ENCODE measurements at places on chromosomes 4 and X.

GRCh38 chr4:122453384-122453995 is 3.0 kb downstream of the IL2 start:
- DNase-seq: no peak

GRCh38 chr4:123488916-123489315 is 92.3 kb downstream of the SPRY1 start:
- no peak for DNase-seq

DNA sequence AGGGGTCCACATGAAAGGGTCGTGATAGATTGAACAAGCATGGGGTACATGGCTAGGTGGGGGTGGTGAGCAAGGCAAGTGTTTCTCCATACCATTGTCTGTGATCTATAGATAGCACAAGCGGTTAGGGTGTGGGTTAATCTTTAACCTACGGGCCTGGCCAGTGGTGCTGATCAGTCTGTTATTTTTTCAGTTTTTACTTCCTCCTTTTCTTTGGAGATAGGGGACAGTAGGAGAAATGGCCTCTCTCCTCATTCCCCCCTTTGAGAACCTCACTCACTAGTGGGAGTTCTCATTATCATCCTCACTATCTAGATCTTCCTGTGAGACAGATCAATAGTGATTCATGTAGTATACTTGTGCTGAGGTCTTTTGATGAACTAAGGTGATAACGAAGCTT is 16.2 kb upstream of the GPKOW start:
- no peak for DNase-seq

GRCh38 chr4:156771171-156771837 is 200.3 kb downstream of the PDGFC start:
- DNase-seq: no peak

DNA sequence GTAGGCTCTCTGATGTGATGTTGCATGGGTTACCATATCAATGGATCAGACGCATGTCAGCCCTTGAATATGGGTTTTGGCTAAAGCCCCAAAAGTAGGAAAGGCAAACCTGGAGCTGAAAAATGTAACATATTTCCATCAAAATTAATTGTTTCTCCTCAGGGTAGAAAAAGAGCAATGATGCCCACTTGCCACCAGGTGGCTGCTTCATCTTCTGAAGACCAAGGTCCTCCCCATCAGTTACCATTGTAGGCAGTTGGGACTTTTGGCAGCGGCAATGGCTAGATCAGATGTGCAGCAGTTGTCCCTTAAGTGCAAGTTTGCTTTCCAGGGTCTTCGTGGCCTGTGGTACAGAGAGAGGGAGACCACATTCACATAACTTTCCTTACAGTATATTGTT is 118.2 kb downstream of the NAF1 start:
- DNase-seq: no peak

GRCh38 chr4:173415885-173416653 is 17.2 kb upstream of the SCRG1 start:
- DNase-seq: peak; percentile 88

DNA sequence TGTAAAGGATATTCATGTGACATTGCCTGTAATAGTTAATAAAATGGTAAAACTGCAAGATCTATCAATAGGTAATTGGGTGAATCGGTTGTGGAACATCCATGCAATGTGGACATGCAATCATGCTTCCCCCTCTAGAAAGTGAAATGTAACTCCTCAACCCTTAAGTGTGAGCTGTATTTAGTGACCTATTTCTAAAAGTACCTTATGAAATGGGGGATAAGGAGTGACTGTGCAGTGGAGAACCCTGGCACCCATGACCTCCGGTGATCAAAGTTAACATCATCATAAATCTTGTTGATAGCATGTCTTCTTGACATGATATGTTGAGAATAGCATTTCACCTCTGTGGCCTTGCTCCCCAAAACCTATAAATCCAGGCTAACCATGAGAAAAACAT is 53.6 kb upstream of the PPARGC1A start:
- no peak for DNase-seq

- DNase-seq: no peak
Observed at GRCh38 chrX:70255452-70255851, 4.6 kb downstream of the P2RY4 start.

DNA sequence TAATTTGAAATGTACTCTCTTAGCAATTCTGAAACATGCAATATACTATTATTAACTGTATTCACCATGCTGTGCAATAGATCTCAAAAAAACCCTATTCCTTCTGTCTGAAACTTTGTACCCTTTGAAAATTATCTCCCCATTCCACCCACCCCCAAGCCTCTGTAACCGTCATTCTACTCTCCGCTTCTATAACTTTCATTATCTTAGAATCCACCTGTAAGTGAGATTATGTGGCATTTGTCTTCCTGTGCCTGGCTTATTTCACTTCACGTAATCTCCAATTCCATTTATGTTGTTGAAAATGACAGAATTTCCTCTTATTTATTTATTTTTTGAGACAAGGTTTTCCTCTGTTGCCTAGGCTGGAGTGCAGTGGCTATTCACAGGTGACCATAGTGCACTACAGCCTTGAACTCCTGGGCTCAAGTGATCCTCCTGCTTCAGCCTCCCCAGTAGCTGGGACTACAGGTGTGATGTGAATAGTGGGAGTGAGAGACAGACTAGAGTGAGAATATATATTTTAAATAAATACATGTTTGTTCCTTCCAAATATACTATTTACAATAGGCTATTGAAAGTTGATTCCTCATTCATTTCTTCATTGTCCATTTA is 30.5 kb downstream of the VSIG4 start:
- no peak for DNase-seq

DNA sequence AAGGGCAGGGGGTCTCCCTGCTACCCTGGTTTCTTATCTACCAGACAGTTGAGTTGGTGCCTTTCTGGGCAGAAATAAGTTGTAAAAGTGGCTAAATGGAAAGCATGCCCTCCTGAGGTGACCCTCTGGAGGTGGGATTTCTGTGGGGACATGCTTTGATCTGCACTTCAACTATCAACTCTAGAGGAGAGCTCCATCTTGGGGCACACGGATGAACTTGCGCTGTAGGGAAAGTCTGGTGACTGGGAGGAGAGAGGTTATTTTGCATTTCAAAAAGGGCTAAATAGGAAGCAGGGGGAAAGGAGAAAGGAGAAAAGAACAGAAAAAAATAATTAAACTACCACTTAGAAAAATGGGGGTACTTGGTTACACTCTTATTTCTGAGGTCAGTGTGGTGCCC is 12.7 kb upstream of the RHOXF2B start:
- DNase-seq: no peak

- no peak for DNase-seq
Observed at GRCh38 chr4:104901961-104902605, 244.6 kb upstream of the TET2 start.

DNA sequence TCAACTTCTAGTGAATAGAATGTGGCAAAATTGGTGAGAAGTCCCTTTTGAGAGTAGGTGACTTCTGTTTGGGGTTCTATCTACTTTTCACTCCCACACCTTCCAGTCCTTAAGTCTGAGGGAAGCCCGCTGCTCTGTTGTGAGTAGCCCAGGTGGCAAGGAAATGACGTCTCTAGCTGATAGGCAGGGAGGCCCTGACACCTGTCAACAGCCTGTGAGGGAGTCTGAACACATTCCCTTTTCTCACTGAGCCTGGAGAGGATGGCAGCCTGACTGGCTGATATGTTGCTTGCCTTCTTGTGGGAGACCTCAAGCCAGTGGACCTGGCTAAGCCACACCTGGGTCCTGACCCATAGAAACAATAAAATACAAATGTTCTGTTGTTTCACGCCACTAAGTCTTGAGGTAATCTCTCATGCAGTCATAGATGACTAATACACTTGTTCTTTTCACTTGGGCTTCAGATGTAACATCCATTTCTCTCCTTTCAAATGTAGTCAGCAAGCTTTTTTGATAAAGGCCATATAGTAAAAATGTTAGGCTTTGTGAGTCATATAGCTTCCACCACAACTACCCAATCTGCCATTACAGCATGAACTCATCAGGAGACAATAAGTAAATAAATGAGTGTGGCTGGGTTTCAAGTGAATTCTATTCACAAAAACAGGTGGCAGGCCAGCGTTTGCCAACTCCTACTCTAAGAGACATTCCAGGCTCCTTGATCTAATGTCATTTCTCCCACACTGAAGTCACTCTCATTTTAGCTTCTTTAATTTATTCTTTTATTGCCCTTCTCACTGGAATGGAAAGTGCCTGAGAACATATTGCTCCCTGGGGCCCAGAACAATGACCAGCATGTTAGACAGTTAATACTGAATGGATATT is 265.1 kb upstream of the MAD2L1 start:
- DNase-seq: no peak

- no peak for DNase-seq
Observed at GRCh38 chrX:132576939-132577338, 88.1 kb upstream of the MBNL3 start.

DNA sequence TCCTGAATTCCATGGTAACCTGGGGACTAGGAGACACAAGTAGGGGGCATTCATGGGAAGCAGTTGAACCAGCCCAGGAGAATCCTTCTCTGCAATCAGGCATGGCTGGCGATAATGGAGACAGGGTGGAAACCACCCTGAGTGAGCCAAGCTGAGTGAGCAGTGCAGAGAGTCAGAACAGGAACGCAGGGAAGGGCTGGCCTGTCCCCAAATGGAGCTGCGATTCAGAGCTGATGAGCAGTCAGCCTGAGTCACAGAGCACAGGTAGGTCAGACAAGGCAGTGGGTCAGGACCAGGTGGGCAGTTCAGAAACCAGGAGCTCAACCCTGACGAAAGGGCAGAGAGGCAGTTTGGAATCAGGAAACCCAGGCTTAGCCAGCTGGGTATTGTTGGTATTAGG is 129.0 kb downstream of the BTC start:
- no peak for DNase-seq

DNA sequence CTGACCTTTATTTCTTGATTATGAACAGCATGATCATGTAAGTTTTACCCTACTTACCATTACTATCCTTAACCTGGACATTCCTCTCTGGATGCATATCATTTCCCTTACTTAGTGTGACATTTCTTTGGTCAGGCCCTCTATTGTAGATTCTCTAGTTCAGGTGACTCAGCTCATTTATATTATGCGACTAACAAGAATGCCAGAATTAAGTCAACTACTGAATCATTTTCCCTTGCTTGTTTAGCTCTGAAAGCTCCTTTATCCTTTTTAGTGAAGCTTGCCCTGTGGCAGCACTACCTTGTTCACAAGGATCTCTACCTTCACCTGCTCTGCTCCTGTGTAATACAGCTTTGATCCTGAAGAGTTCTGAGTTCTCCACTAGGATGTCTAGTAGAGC is 15.1 kb upstream of the UGT2B17 start:
- no peak for DNase-seq

DNA sequence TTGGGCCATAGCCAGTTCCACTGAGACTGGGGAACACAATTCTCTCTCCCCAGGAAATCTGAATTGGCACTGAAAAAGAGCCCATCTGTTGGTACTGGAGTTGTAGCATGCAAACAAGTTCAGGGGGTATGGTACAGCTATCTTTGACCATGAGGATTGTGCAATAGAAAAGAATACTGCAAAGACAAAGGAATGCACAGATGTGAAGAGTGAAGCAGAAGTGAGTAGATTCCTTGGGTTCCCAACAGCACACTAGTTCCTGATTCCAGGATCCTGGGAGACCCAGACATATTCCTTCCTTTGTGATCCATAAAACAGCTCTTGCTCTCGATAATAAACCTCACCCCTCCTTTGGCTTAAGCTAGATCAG is 43.3 kb upstream of the CTAG2 start:
- no peak for DNase-seq

DNA sequence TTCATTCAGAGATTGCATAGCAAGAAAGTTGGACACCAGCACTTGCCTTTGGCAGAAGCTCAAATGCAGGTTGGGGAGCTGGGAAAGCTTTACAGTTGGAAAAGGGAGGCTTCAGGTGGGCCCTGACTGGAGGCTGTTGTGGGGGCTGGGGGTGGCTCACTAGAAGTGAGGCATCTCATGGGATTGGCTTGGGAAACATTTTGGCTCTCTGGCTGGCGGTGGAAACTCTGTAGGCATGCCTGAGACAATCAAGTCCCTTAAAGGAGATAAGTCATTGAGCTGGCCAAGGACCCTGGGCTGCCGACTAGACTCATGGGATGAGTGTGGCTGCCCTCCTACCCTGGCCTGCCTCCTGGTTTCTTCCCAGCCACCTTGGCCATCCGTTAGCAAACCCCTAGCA is 31.4 kb upstream of the STS start:
- DNase-seq: no peak

DNA sequence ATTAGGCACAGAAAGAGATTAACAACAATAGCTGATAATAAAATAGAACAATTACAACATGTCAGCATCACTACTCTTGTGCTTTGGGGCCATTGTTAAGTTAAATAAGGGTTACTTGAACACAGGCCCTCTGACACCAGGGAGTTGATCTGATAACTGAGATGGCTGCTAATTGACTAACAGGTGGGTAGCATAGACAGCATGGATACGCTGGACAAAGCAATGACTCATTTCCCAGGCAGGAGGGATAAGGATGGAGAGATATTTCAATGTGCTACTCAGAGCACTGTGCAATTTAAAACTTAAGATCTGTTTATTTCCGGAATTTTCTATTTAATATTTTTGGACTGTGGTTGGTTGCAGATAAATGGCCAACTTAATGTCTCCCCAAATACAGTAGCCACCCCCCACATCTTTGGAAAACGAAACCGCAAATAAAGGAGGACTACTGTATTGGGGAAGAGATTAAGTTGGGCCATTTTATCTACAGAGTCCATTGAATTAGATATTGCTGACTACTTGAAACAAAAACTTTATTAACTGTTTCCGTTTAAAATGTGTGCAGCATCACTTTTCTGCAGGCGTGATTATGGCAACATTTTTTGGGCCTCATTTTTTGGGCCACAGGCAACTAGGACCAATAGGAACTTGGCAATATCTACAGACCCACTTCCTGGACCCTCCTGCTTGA is 200.6 kb upstream of the KLF3 start:
- DNase-seq: no peak

DNA sequence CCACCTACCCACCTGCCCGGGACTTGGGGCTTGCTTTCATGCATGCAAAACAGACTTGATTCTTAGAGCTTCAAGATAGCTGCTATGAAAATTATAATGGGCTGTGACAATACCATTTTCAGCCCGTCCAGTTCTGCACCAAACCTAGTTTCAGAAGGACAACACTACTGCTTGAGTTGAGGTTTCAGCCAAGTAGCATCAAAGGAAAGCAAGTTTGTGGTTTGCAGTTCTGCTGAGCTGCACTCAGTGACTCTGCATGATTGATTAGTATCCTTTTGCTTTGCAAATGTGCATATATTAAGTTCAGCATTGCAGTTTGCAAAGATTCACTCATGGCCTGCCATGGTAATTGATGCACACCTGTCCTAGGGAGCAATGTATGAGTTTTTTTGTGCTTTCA is 442.7 kb downstream of the RPA4 start:
- no peak for DNase-seq

- no peak for DNase-seq
Observed at GRCh38 chr4:80461412-80461811, 125.9 kb downstream of the CFAP299 start.

GRCh38 chr4:121951521-121952110 is at the start of gene TRPC3:
Gene TRPC3, minus strand, starts transcription at chr4:121952060. Its CDS starts 380 bp downstream, at chr4:121951680.
- peak; percentile 85 for DNase-seq

GRCh38 chrX:39936886-39937770 is 160.6 kb downstream of the BCOR start:
- DNase-seq: no peak

- DNase-seq: no peak
Observed at GRCh38 chrX:19893727-19894126, 6.3 kb upstream of the SH3KBP1 start.

GRCh38 chr4:19623866-19624265 is 627.8 kb upstream of the SLIT2 start:
- DNase-seq: no peak

All from spleen (tissue), 13 donors.